ENCODE measurements at places on chromosomes 16 and 17.

DNA sequence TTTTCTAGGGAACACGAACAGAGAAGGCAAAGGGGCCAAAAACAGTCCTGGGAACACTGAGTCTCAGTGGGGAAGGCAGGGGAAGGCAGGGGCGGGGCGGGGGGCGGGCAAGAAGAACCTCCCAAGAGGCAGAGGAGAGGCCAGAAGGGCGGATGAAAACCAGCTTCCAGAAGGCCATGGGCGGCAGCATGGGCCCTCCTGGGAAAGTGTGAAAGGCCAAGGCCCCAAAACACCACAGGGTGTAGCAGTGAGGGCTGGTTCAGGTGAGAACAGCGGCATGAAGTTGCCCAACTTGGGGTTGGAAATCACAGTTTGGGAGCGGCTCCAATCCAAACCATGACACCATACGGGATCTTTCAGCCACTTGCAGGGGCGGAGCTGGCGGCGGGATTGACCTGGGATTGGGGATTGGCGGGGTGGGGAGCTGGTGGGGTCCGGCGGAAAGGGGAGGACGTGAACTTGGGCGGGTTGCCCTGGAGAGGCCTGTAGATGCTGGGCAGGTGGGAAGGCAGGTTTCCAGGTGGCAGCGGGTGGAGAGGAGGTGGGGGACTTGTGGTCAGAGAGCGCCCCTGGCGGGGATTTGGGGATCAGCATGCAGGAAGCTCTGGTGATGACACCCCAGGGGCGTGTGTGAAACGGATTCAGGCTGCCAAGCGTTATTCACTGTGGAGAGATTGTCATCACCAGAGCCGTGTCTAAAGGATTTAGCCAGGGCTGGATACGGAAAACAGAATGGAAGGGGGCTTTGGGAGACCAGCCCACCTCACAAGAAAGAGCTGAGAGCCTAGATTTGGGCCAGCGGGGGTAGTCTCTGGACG is 80.9 kb downstream of the ARHGAP23 start:
- peak; percentile 63 for DNase-seq
- H3K4me3 ChIP-seq = peak overlapping the region; percentile 79
- H3K27ac ChIP-seq = peak overlapping the region; percentile 84
- peaks cover 39% of the 10 kb centered on the region for H3K27me3 ChIP-seq
- peaks cover 6% of the 10 kb centered on the region for H3K4me1 ChIP-seq

GRCh38 chr16:80577485-80578280 is 36.9 kb downstream of the DYNLRB2 start:
- no peaks in the 10 kb centered on the region for H3K27me3 ChIP-seq
- DNase-seq = no peak
- no peak overlapping the region for H3K27ac ChIP-seq
- H3K36me3 ChIP-seq = peaks cover 12% of the 10 kb centered on the region

DNA sequence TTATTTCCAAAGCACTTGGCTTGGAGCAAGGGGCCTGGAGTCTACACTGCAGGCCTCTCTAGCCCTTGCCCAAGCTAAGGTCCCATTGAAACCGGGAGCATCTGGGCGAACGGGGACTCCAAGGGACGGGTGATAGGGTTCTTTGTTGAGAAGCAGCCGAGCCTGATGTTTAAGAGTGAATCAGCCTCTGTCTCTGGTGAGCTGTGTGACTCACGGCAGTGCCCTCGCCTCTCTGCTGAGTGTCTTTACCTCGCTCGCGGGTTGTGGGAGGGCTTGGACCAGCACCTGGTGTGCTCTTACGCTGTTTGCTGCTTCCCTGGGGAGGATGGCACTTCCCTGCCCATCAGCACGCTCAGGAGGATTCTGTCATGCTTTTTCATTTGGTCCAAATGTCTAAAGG is 1.3 kb downstream of the HGS start:
- peak overlapping the region; percentile 73 for H3K27ac ChIP-seq
- H3K27me3 ChIP-seq = no peaks in the 10 kb centered on the region
- H3K4me1 ChIP-seq = peaks cover 22% of the 10 kb centered on the region
- peaks cover 38% of the 10 kb centered on the region for H3K36me3 ChIP-seq

DNA sequence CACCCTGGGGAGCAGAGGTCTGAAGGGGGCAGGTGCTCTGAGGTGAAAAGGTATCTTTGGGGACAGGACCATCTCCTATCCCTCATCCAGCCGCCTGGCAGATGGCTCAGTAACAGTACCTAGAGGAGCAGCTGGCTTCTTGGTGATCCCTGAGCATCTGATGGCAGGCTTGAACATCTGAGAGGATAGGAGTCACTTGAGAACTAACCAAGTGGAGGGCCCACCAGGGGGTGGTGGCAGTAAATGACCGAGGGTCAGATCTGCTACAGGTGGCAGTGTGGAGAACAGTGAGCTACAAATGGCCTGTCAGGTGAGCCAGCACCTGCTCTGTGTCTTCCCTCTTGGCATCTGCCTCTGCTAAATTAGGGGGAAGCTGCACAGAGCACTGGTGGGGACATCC is 13.8 kb downstream of the HROB start:
- no peak overlapping the region for H3K4me3 ChIP-seq
- no peaks in the 10 kb centered on the region for H3K27me3 ChIP-seq
- peaks cover 10% of the 10 kb centered on the region for H3K4me1 ChIP-seq
- H3K36me3 ChIP-seq = peaks cover 16% of the 10 kb centered on the region
- H3K27ac ChIP-seq = no peak overlapping the region

Measured in activated T-helper 1 cell treated with anti-CD3 and anti-CD28 coated beads, Interleukin-12 subunit alpha, Interleukin-12 subunit beta, Interleukin-2, Interleukin-4 antibody, amounts not matched to agents 30 ng/mL and 10 ng/mL and 1 ng/mL, durations not matched to agents 14 hours and 24 hours and 36 hours (primary cell).